ENCODE measurements at places on chromosomes 7 and 10.

DNA sequence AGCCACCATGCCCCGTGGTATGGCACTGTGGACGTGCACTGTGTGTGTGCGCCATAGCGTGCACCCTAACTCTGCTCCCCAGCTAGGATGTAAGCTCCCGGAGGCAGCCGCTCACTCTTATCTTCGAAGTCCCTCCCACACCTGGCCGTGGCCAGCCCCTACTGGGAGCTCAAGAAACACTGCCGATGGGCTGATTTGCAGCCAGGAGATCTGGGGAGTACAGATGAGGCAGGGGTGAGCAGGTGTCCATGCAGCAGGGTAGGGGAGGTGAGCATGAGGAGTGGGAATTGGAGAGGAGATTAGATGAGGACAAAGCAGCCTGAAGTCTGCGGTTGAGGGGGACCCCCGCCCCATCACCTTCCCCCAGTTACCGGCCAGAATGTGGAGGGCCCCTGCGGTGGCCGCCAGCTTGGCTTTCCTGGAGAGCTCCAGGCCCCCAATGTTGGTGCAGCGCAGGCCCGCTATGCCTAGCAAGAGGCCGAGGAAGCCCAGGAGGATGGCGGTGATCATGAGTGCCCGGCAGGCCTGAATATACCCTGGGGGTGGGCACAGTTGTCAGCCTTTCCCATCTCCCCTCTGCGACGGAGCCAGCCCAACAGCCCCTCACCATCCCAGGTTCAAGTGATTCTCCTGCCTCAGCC, 3.6 kb downstream of the CLDN15 start:
- DNase-seq: no peak

DNA sequence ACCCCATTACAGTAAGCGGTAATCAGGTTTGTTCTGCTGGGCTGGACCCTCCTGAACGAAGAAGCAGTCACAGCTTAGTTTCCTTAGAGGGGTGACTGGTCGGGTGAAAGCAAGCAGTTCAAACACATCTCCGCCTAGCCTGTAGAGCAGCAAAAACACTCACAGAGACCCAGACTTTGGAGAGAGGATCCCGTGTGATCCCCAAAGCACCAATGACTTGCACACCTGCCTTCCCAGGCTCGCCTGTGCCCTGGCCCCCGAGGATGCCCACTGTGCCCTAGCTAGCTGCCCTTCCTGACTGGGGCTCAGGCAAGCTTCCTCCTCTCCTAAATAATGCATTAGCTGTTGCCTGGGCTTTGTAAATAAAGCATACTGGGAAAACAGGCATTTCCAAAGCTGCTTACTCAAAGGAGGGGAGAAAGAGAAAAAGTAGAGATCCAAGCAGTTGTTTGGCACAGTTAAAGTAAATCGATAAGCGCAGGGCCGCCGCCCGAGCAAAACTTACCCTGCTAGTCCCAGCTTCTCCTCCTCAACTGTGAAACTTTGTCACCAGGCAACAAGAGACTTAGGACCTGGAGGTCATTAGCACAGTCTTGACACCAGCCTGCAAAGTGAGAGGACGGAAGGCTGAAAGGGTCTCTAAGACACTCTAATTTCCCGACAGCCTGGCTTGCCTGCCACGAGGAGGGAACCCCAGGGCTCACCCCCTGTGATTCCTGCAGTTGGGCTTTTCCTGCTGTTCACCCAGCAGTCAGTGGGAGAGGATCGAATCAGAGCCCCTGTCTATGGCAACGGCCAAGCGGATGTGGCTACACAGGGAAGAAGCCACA, 4.8 kb downstream of the LRRC18 start:
- peak; percentile 59 for DNase-seq

GRCh38 chr7:138161600-138162081, 85.4 kb downstream of the AKR1D1 start:
- DNase-seq: peak; percentile 85

GRCh38 chr7:133056370-133057238, 25.3 kb downstream of the CHCHD3 start:
- DNase-seq: no peak

DNA sequence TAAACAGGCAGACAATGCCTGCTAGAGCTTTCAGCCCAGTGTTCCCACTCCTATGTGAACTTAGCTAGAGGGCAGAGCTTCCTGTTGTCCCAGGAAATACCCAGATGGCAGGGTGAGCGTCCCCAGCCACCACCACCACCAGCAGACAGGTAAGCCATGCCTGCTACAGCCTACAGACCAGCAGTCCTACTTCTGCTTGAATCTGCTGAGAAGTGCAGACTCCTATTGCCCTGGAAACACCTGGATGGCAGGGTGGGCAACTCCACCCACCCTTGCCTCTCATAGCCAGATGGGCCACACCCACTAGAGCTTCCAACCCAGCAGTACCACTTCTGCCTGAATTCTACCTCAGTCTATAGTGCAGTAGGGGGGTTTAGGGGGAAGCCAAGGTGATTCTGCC, 64.4 kb downstream of the FBXL13 start:
- DNase-seq: no peak

Data from femur (tissue), 1 donor.